ENCODE measurements at places on chromosomes 2 and 18.

GRCh38 chr18:63949068-63949737 is at the start of gene HMSD:
HMSD (plus strand) TSS chr18:63949301; CDS start chr18:63953456, 4,155 bp downstream.
- no peaks in the 10 kb centered on the region for H3K36me3 ChIP-seq
- H3K4me1 ChIP-seq, result peaks cover 10% of the 10 kb centered on the region
- H3K4me3 ChIP-seq, result peak within 1 kb of the TSS; percentile 40
- DNase-seq, result no peak
- no peak within 1 kb of the TSS for H3K27ac ChIP-seq
- H3K27me3 ChIP-seq, result no peaks in the 10 kb centered on the region

DNA sequence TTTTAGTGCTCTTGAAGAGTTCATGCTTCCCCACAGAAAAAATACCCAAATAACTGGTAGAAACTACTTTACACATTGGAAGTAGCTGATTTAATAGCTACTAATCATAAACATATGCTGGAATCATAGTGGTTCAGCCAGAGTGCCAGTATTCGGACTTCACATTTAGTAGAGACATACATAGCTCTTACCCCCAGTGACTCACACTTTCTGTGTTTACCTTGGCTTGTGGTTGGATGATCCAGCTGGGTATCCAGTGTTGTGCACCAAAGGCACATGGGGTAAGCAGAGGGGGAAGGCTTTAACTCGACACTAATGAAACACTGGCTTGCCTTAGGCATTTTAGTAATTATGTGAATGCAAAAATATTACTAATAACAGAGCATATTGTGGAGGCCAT is 18.1 kb downstream of the ARHGAP28 start:
- no peaks in the 10 kb centered on the region for H3K27me3 ChIP-seq
- no peak overlapping the region for H3K4me3 ChIP-seq
- DNase-seq, result no peak

GRCh38 chr2:184049566-184049965 is 548.8 kb upstream of the ZNF804A start:
- H3K36me3 ChIP-seq, result no peaks in the 10 kb centered on the region
- H3K27ac ChIP-seq, result no peak overlapping the region
- no peak for DNase-seq
- H3K4me1 ChIP-seq, result no peaks in the 10 kb centered on the region
- H3K27me3 ChIP-seq, result no peaks in the 10 kb centered on the region
- no peak overlapping the region for H3K4me3 ChIP-seq

DNA sequence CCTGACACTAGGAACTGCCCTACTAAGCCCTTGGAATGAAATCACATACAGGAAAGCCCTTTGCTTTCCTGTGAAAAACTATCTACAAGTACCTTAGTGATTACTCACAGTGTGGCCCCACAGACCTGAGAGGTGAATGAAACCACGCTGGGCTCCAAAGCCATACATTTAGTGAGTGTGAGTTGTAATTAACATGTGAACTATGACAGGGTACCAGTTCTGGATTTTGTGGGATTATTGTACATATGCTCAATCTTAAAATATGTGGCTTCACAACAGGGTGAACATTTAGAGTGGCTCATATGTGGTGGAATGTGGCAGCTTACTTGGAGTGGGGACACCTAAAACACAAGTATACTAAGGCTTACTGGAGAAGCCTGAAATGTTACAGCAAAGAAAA is 12.3 kb downstream of the KCTD1 start:
- H3K4me1 ChIP-seq, result peaks cover 11% of the 10 kb centered on the region
- H3K36me3 ChIP-seq, result no peaks in the 10 kb centered on the region
- H3K4me3 ChIP-seq, result no peak overlapping the region
- no peaks in the 10 kb centered on the region for H3K27me3 ChIP-seq

DNA sequence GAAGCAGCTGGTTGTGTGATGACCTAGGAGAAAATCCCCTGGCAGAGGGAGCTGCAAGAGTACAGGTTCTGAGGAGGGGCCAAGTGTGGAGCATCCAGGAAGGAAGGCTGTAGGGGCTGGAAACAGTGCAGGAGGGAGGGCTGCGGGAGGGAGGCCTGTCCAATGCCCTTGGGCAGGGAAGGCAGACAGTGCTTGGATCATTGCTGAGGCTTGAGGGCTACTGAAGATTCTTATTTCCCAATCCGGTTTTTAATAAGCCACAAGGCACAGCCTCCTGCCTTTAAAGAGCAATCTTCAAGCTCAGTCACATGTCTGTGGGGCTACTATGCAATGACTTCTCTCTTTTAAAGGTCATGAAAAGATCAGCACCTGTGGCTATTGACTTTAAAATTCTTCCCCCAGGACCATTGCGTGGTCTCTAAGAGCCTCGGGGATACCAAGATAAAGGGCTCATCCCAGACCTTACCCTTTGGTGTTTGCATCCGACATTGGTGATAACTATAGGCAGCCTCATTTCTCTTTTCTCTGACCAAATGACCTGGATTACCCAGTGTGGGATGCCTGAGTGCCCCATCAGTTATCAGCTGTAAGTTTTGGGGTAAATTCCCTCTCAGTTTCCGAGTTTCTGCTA is 149.6 kb downstream of the DOCK10 start:
- H3K4me1 ChIP-seq, result no peaks in the 10 kb centered on the region
- DNase-seq, result no peak
- H3K36me3 ChIP-seq, result no peaks in the 10 kb centered on the region
- no peak overlapping the region for H3K4me3 ChIP-seq
- H3K27me3 ChIP-seq, result no peaks in the 10 kb centered on the region

GRCh38 chr18:38369772-38370690 is 804.4 kb upstream of the CELF4 start:
- no peaks in the 10 kb centered on the region for H3K36me3 ChIP-seq
- no peaks in the 10 kb centered on the region for H3K27me3 ChIP-seq
- H3K4me3 ChIP-seq, result no peak overlapping the region

DNA sequence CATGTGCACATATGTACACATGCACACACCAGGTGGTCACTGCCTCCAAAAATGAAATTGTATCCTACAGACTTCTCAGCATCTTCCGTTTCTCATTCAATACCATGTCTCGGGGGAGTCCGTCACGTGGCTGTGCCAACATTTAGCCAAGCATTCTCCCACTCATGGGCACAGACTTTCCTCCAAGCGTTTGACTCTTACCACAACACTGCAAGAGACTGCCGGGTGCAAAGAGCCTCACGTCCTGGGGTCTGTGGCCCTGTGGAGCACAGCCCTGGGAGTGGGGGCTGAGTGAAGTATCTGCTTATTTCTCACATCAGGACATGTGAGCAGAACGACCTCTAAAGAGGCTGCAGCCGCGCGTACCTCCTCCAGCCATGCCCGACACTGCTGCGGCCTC is 28.0 kb downstream of the HDAC4 start:
- peaks cover 9% of the 10 kb centered on the region for H3K4me1 ChIP-seq
- H3K27me3 ChIP-seq, result no peaks in the 10 kb centered on the region
- no peak overlapping the region for H3K4me3 ChIP-seq
- H3K27ac ChIP-seq, result no peak overlapping the region

- H3K4me1 ChIP-seq, result peaks cover 5% of the 10 kb centered on the region
- H3K27me3 ChIP-seq, result no peaks in the 10 kb centered on the region
- no peak overlapping the region for H3K27ac ChIP-seq
- DNase-seq, result no peak
- peak overlapping the region; percentile 19 for H3K4me3 ChIP-seq
These were observed 34.2 kb downstream of the PLCL1 start for GRCh38 chr2:197838579-197838978.

- H3K36me3 ChIP-seq, result no peaks in the 10 kb centered on the region
- no peak overlapping the region for H3K27ac ChIP-seq
- H3K27me3 ChIP-seq, result no peaks in the 10 kb centered on the region
- DNase-seq, result no peak
- H3K4me3 ChIP-seq, result no peak overlapping the region
These were observed 198.9 kb downstream of the ADCYAP1 start for GRCh38 chr18:1103537-1103936.
